Thymus (tissue), 14 donors: ENCODE measurements at places on chromosomes 2 and 18.

DNA sequence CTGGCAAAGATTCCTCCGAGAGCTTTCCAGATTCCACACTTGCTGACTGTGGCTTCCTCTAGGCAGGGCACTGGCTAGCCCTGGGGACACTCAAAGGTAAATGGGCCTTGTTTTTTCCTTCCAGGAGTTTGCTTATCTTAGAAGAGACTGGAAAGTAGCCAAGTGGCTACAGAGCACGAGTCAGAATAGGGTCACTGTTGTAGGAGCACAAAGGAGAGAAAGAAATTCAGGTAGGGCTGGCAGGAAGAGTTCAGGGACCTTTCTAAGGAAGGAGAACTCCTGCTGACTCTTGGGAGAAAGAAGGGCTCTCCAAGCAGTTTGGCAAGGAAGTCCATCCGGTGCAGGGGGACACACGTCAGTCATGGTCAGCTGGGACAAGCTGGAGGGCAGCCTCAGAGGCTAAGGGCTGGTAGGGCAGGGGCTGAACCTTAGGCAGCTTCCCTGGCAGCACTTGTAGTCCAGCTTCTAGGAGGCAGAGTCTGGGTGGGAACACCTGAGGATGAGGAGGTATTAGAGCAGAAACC lies 39.5 kb downstream of the NIFK start:
- DNase-seq: no peak

GRCh38 chr2:1863386-1863785 lies 119.1 kb upstream of the PXDN start:
- DNase-seq: no peak

GRCh38 chr18:10785798-10786197 lies 260.0 kb downstream of the NAPG start:
- no peak for DNase-seq

GRCh38 chr18:63586966-63587365 lies at the start of gene SERPINB13:
Gene SERPINB13 (plus strand): TSS chr18:63587343. CDS start chr18:63588668, 1,325 bp downstream.
- no peak for DNase-seq

GRCh38 chr18:52313213-52313612 lies 26.8 kb upstream of the DCC start:
- DNase-seq: no peak

DNA sequence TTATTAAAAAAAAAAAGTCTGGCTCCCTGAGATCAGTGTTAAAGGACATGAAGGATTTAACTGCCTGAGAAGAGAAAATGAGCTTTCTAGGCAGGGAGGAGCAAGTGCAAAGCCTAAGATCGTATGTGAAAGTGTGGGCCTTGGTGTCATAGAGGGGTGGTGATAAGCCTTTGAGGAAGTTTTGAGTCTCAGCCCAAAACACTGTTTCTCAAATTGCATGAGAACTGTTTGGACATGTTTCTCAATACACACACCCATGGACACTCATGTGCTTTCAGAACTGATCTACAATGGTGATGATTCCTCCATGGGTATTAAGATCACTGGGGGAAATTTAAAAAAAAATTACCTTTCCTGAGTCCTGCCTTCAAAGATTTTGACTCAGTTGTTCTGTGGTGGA lies 336.7 kb upstream of the RND3 start:
- DNase-seq: no peak

DNA sequence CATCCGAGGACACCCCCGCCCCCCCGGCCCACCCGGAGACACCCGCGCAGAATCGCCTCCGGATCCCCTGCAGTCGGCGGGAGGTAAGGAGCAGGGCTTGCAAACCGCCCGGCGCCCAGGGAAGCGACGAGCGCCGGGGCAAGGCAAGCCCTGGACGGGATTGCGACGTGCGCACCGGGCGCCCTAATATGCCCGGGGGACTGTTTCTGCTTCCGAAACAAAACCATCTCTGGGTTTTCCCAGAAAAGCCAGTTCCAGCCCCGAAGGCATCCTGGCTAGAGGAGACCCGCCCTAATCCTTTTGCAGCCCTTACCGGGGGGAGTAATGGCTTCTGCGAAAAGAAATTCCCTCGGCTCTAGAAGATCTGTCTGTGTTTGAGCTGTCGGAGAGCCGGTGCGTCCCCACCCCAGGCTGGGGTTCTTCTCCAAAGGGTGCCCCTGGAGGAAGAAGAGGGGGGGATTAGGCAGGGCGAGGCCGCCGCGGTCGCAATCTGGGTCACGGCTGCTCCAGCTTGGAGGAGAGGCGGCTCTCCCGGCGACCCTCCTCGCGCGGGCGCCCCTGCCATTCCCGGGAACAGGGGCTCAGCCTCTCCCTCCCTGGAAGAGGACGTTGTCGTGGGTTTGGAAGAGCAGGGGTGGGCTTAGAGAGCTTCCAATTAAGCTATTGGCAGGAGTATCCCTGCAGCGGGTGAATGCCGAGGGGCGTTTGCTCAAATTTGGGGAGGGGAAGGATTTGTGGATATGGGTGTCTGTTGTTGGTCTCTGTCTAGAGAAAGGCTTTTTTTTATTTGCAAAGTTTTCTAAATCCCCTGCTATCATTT lies 521 bp downstream of the MYCN start:
- no peak for DNase-seq

DNA sequence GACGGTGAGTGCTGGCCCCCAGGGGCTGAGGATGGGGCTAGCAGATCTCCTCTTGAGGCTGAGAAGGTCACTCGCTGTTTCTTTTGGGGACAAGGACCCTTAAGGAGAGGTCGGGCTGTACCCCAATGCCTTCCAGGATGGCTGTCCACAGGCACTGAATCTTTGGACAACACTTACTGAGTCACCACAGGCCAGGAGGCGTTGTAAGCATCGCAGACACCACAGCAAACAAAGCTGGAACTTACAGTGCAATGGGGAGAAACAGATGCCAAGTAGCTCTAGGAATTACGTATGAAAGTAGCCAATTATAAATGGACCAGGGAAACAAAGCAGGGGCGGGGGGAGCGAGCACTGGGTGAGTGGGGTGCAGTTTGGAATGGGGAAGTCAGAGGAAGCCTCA lies 219.8 kb downstream of the GLI2 start:
- no peak for DNase-seq
